ENCODE measurements at places on chromosomes 12 and 14.

DNA sequence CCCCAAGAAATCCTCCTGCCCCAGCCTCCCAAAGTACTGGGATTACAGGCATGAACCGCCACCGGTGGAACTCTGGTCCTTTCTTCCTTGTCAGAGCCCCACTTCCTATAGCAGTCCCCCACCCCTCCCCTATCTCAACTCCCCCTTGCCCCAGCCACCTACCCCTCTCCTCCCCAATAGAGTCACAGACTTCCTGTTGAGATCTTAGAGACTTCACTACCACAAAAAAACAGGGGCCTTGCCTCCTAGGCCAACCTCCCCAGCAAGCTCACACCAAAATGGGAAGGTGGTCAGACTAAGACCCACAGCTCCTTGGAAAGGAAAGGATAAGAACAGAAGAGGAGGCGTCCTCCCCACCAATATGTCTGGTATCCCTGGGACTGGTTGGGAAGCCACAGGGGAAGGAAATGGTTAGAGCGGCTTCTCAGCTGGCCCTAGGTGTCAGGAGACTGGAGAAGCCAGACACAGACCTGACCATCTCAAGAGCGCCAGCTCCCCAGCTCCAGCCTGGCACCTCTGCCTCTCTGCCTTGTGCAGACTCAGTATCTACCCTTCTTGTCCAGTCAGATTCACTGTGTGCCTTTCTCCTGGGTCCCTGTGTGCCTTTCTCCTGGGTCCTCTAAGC, 8.5 kb downstream of the ITGB7 start:
- no peak for DNase-seq

GRCh38 chr12:117583677-117584225, 222.3 kb upstream of the NOS1 start:
- no peak for DNase-seq

- no peak for DNase-seq
Observed at GRCh38 chr12:66877925-66878324, 199.0 kb upstream of the GRIP1 start.

- no peak for DNase-seq
Observed at GRCh38 chr14:101628975-101629374, 67.7 kb downstream of the DIO3 start.

DNA sequence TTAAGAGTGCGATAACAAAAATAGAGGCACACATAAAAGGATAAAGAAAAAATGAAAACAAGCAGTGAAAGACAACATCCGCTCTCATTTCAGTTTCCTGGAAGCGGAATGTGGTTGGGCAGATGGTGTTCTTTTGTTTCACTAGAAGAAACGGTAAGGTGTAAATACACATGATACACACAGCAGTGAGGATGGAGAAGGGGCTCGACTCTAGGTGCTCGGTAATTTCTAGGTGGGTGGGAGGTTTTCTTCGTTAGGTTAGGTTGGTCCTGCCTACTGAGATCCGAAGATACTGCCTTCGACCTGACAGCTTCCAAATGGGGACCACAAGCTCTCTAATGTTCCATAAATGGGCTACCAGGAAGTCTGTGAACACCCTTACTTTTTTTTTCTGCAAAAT, 1082.5 kb downstream of the BCL11B start:
- no peak for DNase-seq

GRCh38 chr12:48442179-48442847, 30.0 kb upstream of the ANP32D start:
- DNase-seq: no peak

DNA sequence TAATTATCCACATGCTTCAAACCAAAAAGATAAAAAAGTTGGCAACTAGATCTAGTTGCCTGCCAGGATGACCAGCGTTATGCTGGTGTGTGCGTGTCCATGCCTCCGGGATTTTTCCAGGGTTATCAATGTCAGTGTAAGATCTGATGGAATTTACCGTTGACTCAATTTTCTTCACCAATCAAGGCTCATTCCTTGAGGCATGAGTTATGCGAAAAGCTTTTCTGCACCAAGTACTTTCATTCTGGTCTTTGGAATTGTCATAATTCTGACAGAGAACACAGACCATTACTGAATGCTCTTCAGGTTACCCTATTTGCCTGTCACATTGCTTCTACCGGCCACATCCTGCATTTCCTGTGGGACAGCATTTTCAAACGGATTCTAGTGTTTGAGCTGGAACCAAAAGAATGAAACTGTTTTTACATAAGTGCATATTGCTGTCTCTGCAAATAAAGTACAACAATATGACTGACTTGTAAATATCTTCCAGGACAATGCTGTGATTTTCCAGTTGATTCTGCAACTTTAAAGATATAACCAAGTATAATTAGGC, 91.8 kb downstream of the DUSP16 start:
- DNase-seq: no peak

DNA sequence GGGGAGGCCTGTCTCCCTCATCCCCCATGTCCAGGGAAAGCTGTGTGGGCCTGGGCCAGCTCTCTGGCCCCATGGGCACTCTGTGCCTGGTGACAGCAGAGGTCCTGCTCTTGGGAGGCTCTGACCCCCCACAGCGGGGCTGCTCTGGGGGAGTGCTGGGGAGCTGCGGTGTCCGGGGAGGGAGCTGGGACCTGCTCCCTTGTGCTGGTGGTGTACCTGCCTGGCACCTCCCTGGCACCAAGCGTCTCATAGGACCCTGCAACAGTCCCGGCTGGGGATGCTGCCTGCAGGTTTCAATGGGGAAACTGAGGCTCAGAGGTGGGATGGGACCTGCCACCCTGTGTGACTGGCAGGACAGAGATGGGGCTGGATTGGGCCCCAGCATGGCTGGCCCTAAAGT, 111.3 kb downstream of the KIF26A start:
- no peak for DNase-seq

DNA sequence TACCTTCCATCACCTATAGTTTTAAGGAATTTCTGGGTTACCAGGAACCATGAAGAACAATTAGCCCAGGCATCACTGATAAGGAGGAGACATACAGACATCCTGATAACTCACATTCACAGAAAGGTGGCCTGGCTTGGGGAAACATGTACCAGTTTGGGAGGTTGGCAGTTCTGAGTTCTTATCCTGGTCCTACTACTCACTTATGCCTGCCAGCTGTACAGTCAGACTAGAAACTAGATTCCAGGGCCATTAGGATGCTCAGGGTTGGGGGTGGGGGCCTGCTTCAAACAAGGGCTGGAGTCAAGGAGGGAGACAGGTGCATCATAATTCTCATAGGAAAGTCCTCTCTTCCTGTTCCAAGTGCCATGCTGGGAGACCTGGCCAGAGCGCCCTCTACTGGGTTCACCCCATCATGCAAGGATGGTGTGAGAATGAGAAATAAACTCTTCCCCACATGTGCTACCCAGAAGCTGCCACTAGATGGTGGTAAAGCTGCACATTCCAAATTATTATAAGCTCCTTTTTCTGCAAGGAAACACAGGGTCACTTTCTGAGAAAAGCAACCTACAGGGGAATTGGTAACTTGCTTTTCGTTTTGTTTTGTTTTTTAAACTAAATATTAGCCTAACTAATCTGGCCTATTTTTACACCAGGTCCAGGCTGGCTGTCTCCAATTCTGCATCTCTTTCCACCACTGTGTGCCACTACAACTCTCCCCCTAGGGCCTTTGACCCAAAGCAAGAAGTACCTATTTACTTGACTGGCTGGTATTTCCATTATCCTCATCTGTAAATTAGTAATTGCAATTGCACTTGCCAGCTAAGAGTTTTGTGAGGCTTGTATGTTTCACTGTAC, 14.5 kb downstream of the OAS2 start:
- peak; percentile 79 for DNase-seq

DNA sequence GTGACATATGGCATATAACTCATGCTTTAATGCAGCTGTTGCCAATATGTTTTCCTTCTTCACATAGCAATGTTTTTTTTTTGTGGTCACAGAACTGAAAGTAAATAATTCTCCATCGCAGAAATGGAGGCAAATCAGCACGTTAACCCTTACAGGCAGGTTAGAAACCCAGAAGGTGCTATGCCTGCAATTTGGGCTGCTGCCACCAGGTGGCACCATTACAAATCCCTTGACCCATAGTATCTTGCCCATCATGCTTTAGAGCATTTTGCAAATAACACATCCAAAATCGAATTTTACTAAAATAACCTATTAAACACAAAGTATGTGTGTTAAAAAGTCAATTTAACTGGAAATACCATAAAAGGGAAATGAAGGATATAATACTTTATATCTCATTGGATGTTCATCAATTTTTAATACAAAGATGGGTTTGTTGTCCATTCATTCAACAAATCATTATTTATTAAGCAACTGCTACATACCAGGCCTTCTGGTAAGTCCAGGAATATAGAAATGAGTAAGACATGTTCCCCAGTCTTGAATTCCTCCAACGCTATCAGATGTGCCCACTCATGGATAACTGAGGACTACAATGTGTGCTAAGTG, 340.1 kb downstream of the GLT1D1 start:
- peak; percentile 46 for DNase-seq

GRCh38 chr14:104135904-104136471, 2.4 kb upstream of the KIF26A start:
- peak; percentile 31 for DNase-seq

GRCh38 chr12:90058704-90059103, 350.1 kb upstream of the ATP2B1 start:
- DNase-seq: no peak

GRCh38 chr12:85274315-85274651, 5.7 kb upstream of the ALX1 start:
- DNase-seq: no peak

- DNase-seq: no peak
Observed at GRCh38 chr14:61513986-61514830, 181.1 kb upstream of the HIF1A start.

GRCh38 chr12:45427042-45427441, 211.1 kb downstream of the ANO6 start:
- DNase-seq: no peak

GRCh38 chr12:7501031-7501588, 2.5 kb downstream of the CD163 start:
- DNase-seq: peak; percentile 48
